ENCODE measurements at places on chromosomes 13 and 19.

DNA sequence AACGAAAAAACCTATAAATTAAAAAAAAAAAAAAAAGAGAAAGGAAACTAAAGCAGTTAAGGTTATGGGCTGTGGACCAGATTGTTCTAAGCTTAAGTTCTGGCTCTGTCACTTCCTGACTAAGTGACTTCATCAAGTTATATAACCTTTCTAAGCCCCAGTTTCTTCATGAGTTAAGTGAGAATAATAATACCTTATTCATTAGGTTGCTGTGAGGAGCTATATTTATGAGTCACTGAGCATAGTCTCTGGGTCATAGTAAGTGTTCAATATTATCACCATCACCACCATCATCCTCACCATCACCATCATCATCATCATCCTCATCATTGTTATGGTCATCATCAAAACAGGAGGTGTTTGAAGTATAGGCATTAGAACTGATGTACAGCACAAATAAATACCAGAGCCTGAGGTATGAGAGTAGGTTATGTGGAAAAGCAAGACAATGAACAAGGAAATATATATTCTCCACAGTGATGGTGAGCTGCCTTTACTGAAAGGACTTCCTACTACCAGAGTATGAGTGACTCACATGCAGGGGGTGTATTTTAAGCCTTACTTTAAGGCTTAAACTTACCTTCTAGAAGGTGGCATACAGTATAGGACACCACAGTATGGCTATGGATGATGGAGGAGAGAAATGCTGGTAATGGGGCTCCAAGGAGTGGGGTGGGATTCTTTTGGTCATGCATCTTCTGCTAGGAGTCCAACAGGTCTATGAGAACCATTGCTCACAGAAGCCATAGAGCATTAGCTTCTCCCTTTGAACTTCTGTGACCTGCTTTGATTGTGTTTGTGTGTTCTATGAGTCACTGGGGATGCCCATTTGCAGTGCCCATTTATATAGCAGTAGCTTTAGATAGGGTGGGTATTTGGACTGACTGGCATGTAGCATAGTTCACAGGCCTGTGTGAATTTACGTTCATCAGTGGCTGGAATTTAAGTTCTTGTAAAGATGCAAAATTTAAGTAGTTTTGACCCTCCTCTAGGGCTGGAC, 104.4 kb downstream of the KLF5 start:
- no peak for DNase-seq

GRCh38 chr13:24116131-24116530, 44.4 kb upstream of the SPATA13 start:
- no peak for DNase-seq

GRCh38 chr19:23286477-23286876, 36.3 kb upstream of the ZNF724 start:
- no peak for DNase-seq

GRCh38 chr13:101868585-101869469, 416.4 kb downstream of the ITGBL1 start:
- no peak for DNase-seq

- DNase-seq: no peak
Observed at GRCh38 chr19:49256691-49257090, 68.3 kb downstream of the SLC6A16 start.

DNA sequence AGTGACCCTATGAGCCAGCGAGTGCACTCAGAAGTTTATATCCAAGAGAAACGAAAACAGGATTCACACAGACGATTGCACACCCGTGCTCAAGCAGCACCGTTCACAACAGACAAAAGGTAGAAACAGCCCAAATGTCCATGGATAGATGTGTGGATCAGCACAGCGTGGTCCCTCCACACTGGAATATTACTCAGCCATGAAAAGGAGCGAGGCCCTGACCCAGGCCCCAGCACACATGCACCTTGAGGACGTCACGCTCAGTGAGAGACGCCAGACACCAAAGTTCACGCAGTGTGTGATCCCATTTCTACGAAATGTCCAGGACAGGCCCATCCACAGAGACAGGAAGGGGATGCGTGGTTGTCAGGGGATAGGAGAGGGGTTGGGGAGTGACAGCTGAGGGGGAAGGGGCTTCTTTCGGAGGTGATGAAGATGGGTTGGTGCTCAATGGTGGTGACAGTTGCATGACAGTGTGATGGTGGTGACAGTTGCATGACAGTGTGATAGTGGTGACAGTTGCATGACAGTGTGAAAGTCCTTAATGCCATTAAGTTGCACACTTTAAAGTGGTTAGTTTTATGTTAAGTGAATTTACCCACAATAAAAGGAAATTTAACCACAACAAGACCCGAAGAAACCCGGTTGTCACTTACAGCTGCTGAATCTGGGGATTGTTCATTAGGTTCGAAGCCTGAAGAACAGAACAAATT, 18.9 kb upstream of the SLC39A3 start:
- no peak for DNase-seq

- DNase-seq: no peak
Observed at GRCh38 chr13:97328222-97328790, 105.7 kb upstream of the RAP2A start.

- DNase-seq: no peak
Observed at GRCh38 chr13:80705371-80706163, 364.6 kb upstream of the SPRY2 start.

- no peak for DNase-seq
Observed at GRCh38 chr13:35618565-35619083, 142.1 kb upstream of the MAB21L1 start.

DNA sequence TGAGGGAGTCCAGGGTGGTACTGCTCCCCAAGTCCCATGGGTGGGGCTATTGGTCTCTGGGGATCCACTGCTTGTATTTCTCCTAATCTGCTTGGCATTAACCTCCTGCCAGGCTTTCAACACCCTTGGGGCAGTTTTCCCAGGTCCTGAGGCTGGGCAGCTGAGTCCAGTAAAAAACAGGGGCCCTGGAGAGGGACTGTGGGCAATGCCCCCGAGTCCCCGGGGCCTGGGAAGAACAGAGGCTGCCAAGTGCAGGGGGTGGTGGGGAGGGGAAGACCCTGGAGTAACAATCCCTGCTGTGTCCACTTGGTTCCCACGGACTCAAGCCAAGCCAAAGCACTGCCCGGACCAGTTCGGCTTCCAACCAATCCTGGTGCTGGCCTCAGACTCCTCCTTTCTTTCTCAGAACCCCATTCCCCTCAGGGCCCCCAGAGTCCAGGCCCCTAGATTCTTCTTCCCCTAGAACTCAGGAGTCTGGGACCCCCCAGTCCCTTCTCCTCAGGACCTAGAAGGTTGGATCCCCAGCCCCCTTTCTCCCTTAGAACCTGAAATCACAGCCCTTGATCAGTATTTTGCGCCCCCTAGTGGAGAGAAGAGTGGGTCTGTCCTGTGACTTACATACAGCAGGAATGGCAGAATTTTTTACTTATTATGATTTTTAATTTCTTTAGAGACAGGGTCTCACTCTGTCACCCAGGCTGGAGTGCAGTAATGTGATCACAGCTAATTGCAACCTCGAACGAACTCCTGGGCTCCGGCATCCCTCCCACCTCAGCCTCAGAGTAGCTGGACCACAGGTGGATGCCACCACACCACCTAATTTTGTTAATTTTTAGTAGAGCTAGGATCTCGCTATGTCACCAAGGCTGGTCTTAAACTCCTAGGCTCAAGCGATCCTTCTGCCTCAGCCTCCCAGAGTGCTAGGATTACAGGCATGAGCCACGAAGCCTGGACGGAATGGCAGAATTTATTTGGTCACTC, 3.7 kb upstream of the CLPTM1 start:
- no peak for DNase-seq

DNA sequence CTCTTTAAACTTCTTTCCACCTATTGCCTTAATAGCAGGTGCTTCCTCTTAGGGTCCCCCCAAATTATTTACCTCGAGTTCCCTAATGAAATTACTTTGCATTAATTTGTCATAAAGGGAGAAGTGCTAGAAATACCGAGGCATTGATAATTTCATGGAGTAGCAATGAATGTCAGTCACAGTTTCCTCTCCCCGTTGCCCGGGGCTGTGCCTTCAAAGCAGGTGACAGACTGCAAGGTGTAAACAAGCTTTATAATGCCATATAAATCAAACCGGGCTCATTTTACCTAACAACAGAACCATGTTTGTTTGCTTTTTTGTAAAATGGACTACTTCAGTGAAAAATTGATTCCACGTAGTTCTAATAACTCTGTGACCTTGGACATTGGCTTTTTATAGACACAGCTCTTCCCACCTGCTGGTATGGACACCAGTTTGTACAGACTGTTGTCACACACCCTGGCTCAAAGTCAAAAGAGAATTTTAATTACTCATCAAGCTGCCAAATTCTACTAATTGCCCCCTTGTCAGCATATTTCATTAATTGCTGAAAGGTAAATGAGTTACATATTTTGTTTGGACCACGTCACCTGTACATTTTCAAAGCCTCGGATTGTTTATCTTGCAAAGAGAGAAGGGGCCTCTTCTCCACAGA, 171.1 kb downstream of the STK24 start:
- DNase-seq: no peak

- no peak for DNase-seq
Observed at GRCh38 chr13:100608906-100609305, 20.3 kb upstream of the GGACT start.

GRCh38 chr19:15045506-15045905, 3.8 kb upstream of the CASP14 start:
- DNase-seq: no peak

- DNase-seq: no peak
Observed at GRCh38 chr19:4991996-4992698, 23.2 kb downstream of the KDM4B start.

DNA sequence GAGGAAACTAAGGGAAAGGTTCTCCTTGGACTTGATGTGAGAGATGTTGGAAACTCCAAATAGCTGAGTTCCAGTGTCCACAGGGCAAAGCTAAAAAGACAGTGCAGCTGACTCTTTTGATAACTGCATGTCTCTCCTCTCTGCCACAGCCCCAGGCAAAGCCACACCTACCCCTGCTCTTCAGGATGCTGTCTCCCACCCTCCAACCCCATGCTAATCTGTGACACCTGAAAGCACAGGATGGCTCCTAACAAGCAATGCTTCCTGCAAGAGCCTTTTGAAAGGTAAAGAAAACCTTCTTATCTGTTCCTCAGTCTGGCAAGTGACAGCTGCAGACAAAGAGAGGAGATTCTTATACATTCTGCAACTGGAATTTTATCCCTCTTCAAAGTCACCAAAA, 14.5 kb downstream of the SLC46A3 start:
- DNase-seq: no peak

DNA sequence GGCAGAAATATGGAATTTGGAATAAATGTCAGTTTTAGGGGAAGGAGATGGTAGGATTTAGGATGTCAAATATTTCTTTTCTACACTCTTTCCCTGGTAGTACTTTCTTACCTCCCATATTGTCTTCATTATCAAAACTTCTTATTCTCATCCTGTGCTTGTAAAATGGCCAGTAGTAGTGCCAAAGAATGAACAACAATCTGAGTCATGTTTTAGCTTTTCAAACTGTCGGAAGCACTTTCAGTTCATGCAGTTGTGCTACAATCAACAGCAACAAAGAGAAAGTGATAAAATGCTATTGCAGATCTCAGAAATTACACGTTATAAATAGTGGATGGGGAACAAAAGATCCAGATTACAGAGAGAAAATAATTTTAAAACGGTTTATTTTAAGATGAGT, 193.7 kb upstream of the RXFP2 start:
- DNase-seq: no peak

GRCh38 chr13:104805346-104805745, 1730.1 kb downstream of the EFNB2 start:
- DNase-seq: no peak

- no peak for DNase-seq
Observed at GRCh38 chr19:46202426-46202825, 27.1 kb upstream of the IGFL1 start.

- DNase-seq: no peak
Observed at GRCh38 chr13:33034882-33035520, 18.8 kb downstream of the KL start.

DNA sequence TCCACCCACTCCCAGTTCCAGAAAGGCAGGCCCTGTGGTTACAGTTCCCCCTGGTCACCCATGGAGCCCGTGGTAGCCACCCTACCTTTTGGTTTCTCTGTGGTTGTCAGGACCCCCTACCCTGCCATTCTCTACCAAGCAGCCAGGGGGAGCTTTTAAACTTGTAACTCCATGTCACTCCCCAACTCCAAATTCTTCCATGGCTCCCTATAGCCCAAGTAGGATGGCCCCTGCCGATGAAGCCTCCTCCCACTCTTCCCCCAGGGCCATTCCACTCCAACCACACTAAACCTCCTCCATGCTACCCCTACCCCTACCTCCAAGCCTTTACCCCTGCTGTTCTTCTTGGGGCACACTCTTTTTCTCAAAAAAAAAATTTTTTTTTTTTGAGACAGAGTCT, 2.2 kb downstream of the S1PR2 start:
- DNase-seq: no peak

DNA sequence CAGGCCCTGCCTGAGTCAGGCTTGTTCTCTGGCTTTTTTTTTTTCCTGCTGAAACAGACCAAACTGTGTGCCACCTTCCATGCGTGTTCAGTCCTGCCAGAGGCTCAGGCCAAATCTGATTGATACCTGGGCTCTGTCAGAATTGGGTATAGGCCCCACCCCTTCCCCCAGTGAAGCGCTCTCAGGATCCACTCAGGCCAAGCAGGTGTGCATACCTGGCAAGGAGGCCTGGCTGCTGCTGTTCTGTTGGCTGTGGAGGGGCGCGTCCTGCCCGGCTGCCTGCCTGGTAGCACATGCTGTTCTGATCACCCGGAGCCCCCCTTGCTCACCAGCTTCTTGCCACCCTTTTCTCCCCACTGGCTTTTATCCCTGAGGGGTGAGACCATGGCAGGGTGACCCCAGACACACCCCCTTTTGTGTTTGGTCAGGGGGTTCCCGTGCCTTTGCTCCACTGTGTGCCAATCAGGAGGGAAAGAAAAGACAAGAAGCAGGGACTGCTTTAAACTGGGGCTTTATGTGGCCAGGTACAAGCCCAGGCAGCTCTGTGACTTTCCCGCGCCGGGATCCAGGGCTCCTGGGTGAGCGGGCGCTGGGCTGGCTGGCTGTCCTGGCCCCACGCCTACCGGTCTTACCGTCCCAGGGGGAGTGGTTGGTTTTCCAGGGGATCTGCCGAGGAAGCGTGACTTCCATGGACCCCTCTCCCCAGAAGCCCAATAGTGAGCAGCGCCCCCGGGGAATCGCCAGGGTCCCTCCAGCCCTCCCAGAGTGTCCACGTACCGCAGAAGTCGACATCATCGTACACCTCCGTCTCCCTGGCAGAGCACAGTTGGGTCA, 12.7 kb downstream of the PRAM1 start:
- DNase-seq: no peak

- no peak for DNase-seq
Observed at GRCh38 chr13:23687614-23688013, 117.4 kb downstream of the TNFRSF19 start.

Measured in left renal cortex interstitium (tissue), 4 donors.